ENCODE measurements at places on chromosomes 7 and 10.

GRCh38 chr10:49396666-49396999, 744 bp upstream of the DRGX start:
- DNase-seq: no peak

- DNase-seq: no peak
Observed at GRCh38 chr7:35267411-35267810, 13.5 kb upstream of the TBX20 start.

- peak; percentile 35 for DNase-seq
Observed at GRCh38 chr10:113139699-113140098, 189.7 kb downstream of the TCF7L2 start.

DNA sequence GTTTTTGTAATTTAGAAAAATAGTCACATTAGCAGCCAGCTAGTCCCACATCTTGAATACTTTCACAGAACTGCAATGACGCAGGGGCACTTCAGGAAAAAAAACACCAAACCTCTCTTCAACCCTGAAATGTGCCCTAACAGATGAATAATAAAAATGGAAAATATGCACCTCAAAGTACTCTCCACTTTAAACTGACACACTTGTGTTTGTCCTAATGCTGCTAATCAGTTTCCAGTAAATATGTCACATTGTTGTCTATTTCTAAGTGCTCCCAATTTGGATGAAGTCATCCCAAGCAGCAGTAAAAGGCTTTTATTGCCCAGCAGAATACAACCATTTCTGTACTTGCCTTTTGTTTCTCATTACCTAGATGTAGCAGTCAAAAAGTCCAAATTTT, 86.7 kb downstream of the PARD3 start:
- DNase-seq: no peak

GRCh38 chr7:91717681-91718470, 162.6 kb downstream of the MTERF1 start:
- peak; percentile 53 for DNase-seq
